GM04503 (cell line): ENCODE measurements at places on chromosomes 12 and 14.

GRCh38 chr14:104972301-104973134 lies 5.7 kb downstream of the AHNAK2 start:
- peak; percentile 44 for DNase-seq

- no peak for DNase-seq
Observed at GRCh38 chr12:118311666-118312065, 61.0 kb downstream of the TAOK3 start.

DNA sequence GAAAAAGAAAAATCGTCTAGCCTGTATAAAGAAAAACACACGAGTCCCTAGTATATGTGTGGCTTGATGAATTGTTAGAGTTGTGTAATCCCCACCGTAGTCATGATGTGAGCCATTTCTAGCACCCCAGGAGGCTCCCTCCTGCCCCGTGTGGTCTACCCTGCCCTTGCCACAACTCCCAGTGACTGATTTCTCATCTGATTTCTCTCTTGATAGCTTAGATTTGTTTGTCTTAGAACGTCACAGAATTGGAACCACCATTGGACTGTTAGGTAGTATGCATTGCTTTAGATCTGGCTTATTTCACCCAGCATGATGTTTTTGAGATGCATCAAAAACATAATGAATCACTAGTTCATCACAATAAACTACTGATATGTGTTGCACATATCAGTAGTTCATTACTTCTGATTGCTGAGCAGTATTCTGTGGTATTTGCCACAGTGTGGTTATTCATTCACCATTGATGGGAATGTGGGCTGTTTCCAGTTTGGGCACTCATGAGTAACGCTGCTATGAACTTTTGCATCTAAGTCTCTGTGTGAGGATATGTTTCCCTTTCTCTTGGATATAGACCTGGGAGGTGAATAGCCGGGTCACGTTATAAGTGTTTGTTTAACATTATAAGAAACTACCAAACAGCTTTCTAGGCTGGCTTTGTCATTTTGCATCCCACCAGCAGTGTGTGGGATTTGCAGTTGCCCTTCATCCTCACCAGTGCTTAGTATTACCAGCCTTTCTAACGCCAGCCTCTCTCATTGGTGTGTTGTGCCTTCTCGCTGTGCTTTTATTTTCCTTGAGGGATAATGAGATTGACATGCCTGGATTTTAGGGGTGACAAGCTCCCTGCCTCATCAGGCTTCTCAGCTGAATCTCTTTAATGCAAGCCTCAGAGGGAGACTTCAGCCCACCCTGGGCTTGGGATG lies 31.9 kb upstream of the NCOR2 start:
- peak; percentile 36 for DNase-seq

DNA sequence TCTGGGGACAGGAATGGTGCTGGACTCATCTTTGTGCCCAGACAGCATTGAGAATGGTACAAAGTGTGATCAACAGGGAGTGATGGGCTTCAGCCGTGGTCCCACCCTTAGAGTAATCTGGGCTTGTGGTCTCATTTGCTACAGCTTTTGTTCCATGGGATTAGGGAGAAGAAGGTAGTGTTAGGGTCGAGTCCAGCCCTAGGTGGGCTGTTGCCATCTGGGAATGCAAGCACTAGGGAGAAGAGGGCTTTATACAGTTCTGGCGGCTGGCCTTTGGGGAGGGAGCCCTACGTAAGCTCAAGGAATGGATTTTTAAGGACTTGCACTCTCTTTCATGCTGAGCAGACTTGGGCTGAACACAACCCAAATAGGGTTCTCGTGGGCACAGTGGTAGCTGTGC lies 4.9 kb downstream of the PLEKHG3 start:
- no peak for DNase-seq

DNA sequence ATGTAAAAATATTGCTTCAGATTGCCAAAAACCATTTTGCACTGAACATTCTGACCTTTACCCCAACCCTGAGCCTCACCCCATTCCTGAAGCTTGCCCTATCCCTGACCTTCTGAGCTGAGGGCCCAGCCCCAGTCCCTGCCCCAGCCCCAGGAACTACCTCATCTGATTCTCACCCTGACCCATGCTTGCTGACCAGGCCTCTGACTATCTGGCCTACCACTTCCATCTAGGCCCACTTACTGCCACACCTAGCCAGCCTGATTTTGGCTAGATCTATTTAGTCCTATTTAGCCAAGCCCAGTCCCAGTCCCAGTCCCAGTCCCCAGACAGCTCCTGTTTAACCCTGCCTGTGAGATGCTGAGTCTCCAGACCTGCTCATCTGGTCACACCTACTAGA lies 33.6 kb downstream of the OR10P1 start:
- no peak for DNase-seq

DNA sequence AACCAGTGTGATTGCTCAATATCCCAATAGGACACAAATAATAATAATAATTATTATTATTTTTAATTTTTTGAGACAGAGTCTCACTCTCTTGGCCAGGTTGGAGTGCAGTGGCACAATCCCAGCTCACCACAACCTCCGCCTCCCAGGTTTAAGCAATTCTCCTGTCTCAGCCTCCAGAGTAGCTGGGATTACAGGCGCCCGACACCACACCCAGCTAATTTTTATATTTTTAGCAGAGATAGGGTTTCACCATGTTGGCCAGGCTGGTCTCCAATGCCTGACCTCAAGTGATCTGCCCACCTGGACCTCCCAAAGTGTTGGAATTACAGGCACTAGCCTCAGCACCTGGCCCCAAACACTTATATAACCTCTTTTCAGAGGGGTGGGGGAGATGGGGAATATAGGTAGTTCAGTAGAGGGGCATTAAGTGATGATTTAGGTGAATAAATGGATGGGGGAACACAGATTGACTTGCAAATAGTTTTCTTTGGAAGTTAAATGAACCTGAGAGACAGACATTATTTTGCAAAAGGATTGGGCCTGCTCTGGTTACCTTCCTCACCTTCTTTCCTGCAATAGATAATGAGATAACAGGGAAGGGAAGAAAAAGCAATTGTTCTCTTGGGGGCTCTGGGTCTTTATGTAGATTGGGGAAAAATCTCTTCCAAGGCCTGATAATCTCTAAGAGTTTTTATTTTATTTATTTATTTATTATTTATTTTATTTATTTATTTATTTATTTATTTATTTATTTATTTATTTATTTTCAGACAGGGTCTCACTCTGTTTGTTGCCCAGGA lies 57.7 kb downstream of the RESF1 start:
- no peak for DNase-seq

- DNase-seq: no peak
Observed at GRCh38 chr14:53880761-53881160, 75.9 kb downstream of the BMP4 start.

GRCh38 chr12:22048351-22049041 lies 2.5 kb downstream of the CMAS start:
- no peak for DNase-seq

DNA sequence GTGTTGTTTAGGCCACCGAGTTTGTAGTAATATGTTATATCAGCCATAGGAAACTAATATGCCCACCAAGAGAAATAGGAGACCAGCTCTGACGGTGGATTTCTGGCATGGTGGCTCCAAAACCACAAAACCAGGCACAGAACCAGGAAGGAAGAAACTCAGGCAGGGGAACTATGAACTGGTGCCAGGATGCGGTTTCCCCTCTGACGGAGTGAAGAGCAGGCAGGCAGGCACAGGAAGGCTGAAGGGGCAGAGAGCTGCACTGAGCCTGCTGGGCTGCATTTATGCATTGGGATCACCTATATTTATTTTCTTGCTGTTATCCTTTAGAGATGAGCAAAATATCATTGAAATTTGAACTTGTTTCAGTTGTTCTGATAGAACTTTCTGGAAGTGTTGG lies 479.4 kb downstream of the VRK1 start:
- DNase-seq: no peak

DNA sequence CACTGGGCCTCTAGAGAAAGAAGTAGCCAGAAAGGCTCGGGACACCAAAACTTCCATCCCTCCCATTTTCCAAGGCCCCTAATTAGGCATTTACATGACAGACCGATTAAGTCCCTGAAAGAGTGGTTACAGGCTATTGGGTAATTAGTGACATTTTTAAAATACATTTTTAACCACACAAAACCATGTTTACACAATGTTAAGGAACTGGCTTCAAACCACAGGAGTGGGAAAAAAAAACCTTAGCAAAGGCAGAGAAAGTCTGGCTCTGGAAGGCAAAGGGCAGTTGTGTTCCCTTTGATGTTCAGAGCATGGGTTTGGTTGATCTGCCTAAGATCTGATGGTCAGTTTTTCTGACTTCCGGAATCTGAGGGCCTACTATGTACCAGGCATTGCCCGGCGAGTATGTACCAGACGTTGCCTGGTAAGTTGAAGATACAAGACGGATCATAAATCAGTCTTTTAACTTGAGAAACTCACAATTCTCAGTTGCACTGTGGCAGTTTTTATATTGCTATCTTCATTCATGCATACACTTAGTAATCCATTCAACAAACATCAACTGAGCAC lies 576.5 kb downstream of the MED13L start:
- DNase-seq: peak; percentile 10

DNA sequence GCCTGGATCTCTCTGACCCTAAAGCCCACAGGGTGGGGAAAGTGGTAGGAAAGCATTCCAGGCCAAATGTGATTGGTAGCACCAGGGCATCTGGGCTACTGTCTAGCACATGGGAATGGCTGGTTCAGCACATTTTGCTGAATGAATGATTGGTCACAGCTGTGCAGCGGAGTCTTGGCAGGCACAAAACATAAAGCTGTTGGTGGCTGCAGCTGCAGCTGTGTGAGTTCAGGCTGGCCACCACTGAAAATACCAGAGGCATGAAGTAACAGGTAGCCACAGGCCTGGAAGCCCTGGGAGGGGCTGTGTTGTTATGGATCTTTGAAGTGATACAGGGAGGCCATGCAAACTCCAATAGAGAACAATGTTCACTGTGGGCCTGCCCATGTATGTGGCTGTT lies 72.7 kb downstream of the MYRFL start:
- DNase-seq: peak; percentile 48

DNA sequence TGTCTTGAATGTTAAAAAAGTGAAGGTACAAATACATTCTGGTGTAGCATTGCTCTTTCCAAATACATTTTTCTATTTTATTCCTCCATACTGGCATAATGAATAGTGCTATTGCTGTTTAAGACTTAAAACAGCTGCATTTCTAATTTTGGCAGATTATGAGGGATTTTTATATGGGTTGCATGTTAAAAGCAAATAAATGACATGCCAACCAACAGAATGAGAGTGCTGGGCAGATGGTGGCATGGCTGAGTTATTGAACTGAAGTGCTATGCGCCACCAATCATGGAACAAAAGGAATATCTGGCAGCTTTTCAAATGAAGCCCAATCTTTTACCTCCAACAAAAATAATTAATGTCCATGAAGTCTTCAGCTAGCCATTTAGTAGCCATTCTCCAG lies 215.0 kb downstream of the PRKD1 start:
- DNase-seq: no peak

GRCh38 chr12:14326699-14327098 lies 38.8 kb upstream of the ATF7IP start:
- DNase-seq: no peak

GRCh38 chr12:68011206-68011881 lies 22.1 kb downstream of the IFNG-AS1 start:
- no peak for DNase-seq

DNA sequence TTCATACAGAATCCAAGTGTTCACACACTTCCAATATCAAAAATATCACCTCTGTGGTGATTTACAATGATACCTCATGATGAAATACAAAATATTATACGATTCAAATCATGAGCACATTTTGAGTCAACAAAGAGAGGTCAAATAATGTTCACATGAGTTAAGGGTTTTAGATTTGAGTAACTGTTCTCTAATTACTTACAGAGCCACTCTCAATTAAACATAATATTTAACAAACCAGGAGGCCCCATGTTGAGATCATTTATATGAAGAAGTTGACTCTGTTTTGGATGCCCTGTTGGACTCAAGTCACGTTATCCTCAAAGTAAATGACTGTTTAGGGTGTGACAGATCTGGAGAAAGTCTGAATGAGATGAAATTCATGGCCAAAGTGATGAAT lies 53.5 kb downstream of the NUAK1 start:
- no peak for DNase-seq
